ENCODE measurements at places on chromosomes 3 and 15. TPM values are rescaled to one million over a fixed set of nuclear protein-coding genes. Genes with fewer than 3 reads are reported as not detected.

Gene CELF6
- total RNA-seq: 2.2 TPM

Gene PPP1R14D
- not detected for total RNA-seq

Gene SCN11A
- 0.11 TPM for total RNA-seq

DNA sequence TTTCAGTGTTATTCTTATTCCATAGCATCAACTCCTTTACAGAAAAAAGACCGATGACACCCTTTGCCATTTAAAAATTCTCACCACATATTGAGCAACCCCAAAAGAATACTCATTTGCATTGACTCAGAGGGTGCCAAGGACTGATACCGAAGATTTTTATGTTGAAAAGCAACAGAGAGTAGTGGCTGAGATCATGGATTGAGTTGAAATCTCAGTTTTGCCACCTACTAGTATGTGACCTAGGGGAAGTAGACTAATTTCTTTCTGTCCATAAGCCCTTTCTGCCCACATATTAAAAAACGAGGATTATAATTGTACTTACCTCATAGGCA lies 313.9 kb upstream of the SATB1 start:
- H3K4me1 ChIP-seq: peaks cover 67% of the 10 kb centered on the region
- no peaks in the 10 kb centered on the region for H3K27me3 ChIP-seq
- H3K4me3 ChIP-seq: peak overlapping the region; percentile 35
- H3K27ac ChIP-seq: peak overlapping the region; percentile 15
- H3K36me3 ChIP-seq: peaks cover 43% of the 10 kb centered on the region
- DNase-seq: no peak

DNA sequence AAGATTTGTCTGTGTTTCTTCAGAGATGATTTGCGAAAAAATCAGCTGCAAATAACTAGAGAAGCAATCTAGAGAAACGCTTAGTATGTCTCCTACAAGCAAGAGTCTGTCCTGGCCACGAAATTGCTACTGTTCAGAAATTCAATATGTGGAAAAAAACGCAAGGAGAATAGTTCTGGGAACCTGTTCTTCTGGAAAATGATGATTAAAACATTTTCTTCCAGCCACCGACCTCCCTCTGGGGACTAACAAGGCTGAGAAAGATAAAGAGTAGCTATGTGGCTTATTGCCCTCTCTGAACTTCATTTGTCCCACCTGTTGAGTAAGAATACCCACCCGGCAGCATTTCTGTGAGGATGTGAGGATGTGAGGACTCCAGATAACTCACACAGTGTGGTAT lies 31.6 kb downstream of the SNTN start:
- no peaks in the 10 kb centered on the region for H3K36me3 ChIP-seq
- no peaks in the 10 kb centered on the region for H3K27me3 ChIP-seq
- no peak for DNase-seq

DNA sequence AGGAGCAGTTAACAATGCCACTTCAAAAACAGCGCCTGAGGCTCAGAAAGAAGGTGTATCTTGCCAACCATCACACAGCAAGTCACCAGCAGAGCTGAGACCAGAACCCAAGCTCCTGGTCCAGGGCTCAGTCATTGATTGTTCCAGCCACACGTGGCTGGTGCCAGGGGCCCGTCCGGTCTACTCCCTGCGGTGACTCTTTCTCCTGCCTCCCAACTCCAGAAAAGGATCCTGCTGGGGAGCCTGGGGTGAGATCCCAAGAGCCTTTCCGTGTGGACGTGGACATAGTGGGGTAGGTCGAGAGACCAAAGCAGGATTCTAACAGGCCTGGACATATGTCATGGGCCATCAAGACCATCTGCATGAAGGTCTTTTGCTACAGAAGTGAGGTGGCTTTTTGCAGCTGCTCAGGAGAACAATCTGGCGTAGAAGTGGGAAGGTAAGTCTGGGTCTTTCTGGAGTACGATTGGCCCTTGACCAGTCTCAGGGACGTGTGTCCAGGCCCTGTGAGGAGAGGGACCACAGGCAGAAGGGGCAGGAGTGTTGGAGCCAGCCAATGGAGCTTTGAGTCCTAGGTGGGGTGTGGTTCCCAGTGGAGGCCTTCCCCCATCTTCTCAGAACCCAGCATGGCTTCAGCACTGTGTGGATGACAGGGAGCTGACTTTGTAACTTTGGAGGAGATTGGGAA lies 105.4 kb downstream of the HMG20A start:
- H3K4me3 ChIP-seq: no peak overlapping the region
- no peak overlapping the region for H3K27ac ChIP-seq
- H3K4me1 ChIP-seq: no peaks in the 10 kb centered on the region
- H3K27me3 ChIP-seq: no peaks in the 10 kb centered on the region
- no peaks in the 10 kb centered on the region for H3K36me3 ChIP-seq

DNA sequence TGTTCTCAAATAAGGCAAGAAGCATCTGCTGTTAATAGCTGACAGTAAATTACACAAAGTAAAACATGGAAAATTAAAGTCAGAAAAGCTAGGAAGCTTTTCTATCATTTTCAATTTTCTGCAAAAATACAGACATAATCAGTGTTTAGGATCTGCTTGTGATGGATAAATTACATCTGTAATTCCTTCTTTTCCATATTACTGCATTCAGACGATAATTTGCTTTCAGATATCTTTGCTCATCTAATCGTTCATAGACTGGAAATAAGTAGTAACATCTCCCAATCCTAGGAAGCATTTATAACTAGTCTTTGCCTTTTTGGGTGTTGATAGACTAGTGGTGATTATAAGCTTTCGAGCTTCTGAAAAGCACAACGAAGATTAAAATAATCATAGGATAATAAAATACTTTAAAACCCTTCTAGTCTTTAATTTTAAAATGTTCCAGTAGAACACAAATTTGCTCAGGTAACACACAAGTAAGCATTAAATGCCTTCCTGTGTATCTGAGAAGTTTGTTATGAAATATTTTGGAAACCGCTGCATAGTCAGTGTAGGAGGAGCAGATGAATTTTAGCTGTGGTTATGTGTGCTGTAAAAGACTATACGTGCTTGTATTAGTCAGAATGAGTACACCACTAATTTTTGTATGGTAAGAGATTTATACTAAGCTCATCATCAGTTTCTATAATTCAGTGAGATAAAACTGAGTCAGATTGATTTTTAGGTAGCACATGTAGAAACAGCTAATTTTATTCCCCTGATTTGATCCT lies 41.0 kb downstream of the MBNL1 start:
- no peaks in the 10 kb centered on the region for H3K27me3 ChIP-seq
- no peak overlapping the region for H3K27ac ChIP-seq
- no peak overlapping the region for H3K4me3 ChIP-seq
- no peak for DNase-seq
- H3K36me3 ChIP-seq: peaks cover 26% of the 10 kb centered on the region
- H3K4me1 ChIP-seq: peaks cover 43% of the 10 kb centered on the region

- H3K27me3 ChIP-seq: no peaks in the 10 kb centered on the region
- no peak overlapping the region for H3K27ac ChIP-seq
- H3K4me3 ChIP-seq: no peak overlapping the region
- peaks cover 10% of the 10 kb centered on the region for H3K4me1 ChIP-seq
- no peak for DNase-seq
- peaks cover 32% of the 10 kb centered on the region for H3K36me3 ChIP-seq
Observed at GRCh38 chr3:196735751-196736150, 3.9 kb upstream of the PAK2 start.

DNA sequence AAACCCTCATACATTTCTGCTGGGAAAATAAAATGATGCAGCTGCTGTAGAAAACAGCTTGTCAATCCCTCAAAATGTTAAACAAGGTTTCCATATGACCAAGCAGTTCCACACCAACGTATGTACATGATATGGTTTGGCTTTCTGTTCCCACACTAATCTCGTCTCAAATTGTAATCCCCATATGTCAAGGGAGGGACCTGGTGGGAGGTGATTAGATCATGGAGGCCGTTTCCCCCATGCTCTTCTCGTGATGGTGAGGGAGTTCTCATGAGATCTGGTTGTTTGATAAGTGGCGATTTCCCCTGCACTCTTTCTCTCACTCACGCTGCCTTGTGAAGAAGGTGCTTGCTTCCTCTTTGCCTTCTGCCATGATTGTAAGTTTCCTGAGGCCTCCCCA lies 100.6 kb upstream of the SLC24A5 start:
- no peak overlapping the region for H3K4me3 ChIP-seq
- no peaks in the 10 kb centered on the region for H3K36me3 ChIP-seq
- H3K27ac ChIP-seq: no peak overlapping the region
- H3K4me1 ChIP-seq: no peaks in the 10 kb centered on the region

- H3K27ac ChIP-seq: peak overlapping the region; percentile 81
- peaks cover 13% of the 10 kb centered on the region for H3K36me3 ChIP-seq
- peaks cover 46% of the 10 kb centered on the region for H3K4me1 ChIP-seq
- peak; percentile 46 for DNase-seq
- peak overlapping the region; percentile 57 for H3K4me3 ChIP-seq
Observed at GRCh38 chr15:67762610-67763368, 62.5 kb upstream of the SKOR1 start.

- peaks cover 2% of the 10 kb centered on the region for H3K27me3 ChIP-seq
- H3K4me3 ChIP-seq: no peak overlapping the region
- peaks cover 11% of the 10 kb centered on the region for H3K4me1 ChIP-seq
- no peaks in the 10 kb centered on the region for H3K36me3 ChIP-seq
Observed at GRCh38 chr3:127072221-127072771, 89.4 kb downstream of the PLXNA1 start.

DNA sequence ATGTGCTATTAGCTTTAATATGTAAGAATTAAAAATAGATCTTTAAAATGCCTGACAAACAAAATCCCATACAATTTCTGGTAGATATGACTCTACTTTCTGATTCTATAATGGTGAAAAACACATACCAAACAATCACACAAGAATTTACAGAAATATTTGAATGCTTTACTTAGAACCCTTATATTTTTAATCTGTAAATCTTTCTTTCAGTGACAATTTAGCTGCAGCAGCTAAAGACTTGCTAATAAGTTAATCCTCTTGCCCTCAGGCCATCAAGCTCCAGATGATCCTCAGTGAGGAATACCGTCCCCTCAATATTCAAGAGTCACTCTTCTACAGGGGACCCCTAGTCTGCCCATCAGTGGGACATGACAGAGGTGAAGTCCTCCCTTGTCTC lies 55.6 kb downstream of the C3orf80 start:
- no peak overlapping the region for H3K27ac ChIP-seq
- H3K36me3 ChIP-seq: peaks cover 5% of the 10 kb centered on the region
- DNase-seq: no peak

DNA sequence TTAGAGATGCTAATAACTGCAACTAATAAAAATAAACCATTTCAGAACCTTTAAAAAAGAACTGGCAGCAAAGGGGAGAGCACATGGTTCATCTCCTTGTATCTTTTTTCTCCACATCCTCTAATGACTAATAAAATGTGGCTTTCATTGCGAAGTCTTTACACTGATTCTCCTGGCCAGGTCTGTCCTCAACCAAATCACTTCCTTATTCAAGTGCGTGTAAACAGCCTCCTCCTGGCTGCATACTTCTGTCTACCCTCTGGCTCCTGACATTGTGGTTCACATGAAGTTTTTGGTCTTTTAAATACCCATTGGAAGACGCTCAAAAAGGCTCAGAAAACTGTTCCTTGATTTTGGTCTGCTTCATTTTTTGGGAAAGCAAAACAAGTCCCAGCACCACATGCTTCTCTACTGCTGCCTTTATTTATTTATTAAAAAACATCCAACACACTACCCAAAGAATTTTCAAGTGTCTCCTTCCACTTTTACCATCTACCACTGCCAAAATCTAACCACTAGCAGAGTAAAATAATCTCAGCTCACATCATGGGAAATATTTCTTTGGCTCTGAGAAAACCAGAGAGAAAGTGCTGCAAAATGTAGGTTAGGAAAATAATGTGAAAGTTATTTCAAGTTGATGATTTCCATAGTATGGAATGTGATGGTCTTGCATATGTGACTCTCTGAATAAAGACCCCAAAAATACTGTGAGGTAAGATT lies 85.1 kb downstream of the EFL1 start:
- H3K36me3 ChIP-seq: peaks cover 5% of the 10 kb centered on the region
- no peak overlapping the region for H3K27ac ChIP-seq
- H3K4me3 ChIP-seq: no peak overlapping the region
- DNase-seq: no peak

DNA sequence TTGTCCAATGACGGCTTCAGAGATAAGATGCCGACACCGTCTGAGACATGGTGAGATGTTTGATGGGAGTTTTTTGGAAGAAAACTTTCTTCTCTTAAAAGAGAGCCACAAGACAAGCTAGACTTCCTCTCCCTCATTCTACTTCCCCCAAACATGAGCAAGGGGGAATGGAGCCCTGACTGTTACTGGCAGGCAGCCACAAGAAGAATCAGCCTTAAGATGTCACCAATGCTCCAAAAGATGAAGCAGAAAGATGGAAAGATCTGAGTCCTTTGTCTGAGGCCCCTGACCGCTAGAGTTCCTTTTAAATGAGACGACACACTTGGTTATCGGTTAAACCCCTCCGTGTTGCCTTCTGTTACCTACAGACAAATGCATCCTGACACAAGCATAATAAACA lies 108.7 kb downstream of the ST8SIA2 start:
- H3K4me3 ChIP-seq: no peak overlapping the region
- no peak for DNase-seq
- H3K4me1 ChIP-seq: peaks cover 3% of the 10 kb centered on the region

GRCh38 chr3:133367956-133368355 lies 31.9 kb upstream of the BFSP2 start:
- H3K36me3 ChIP-seq: no peaks in the 10 kb centered on the region
- no peaks in the 10 kb centered on the region for H3K27me3 ChIP-seq
- H3K4me1 ChIP-seq: no peaks in the 10 kb centered on the region
- no peak overlapping the region for H3K4me3 ChIP-seq

GRCh38 chr15:37995461-37996347 lies 61.3 kb downstream of the TMCO5A start:
- H3K4me3 ChIP-seq: no peak overlapping the region
- peaks cover 9% of the 10 kb centered on the region for H3K27me3 ChIP-seq
- H3K27ac ChIP-seq: no peak overlapping the region

GRCh38 chr3:42780892-42781700 lies 8.0 kb upstream of the CCDC13 start:
- H3K27me3 ChIP-seq: no peaks in the 10 kb centered on the region
- H3K27ac ChIP-seq: no peak overlapping the region
- H3K4me1 ChIP-seq: peaks cover 3% of the 10 kb centered on the region
- no peak for DNase-seq

DNA sequence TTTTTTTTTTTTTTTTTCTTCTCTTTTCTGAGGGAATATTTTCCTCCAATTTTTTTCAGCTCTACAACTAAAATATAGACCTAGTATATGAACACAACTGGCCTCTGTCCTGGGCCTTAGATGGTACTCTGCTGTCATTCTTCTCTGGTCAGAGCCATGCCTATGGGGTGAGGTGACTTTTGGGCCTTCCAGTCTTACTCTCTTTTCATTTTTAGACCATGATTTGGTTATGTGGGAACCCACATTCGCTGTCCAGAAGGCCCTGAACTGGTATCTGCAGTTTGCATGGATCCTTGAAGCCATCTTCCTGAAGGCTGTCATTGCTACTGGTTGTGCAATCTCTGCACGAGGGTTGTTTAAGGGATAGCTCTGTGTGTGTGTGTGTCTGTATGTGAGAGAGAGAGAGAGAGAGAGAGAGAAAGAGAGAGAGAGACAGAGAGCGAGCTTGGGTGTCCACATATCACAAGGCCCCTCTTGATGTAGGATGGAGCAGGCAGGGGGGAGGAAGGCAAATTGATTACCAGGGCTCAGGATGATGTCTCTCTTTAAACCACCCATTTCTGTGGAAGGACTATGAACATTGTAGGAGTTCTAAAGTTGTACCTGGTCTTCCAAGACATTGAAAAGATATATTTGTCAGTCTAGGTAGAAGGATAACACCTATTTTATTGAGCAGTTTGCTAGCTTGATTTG lies 6.9 kb downstream of the TGFBR2 start:
- peak overlapping the region; percentile 97 for H3K4me3 ChIP-seq
- no peak for DNase-seq

- H3K27ac ChIP-seq: no peak overlapping the region
- no peak overlapping the region for H3K4me3 ChIP-seq
- peaks cover 2% of the 10 kb centered on the region for H3K36me3 ChIP-seq
Observed at GRCh38 chr15:81069909-81070308, 64.2 kb upstream of the CFAP161 start.

Data from activated naive CD8-positive, alpha-beta T cell treated with anti-CD3 and anti-CD28 coated beads, Interleukin-2, amount 10 ng/mL, durations not matched to agents 7 days and 5 days (primary cell).